ENCODE measurements at places on chromosomes 12 and 14. TPM values are rescaled to one million over a fixed set of nuclear protein-coding genes. Genes with fewer than 3 reads are reported as not detected.

GRCh38 chr12:127107744-127108143 is 1159.2 kb upstream of the TMEM132C start:
- DNase-seq = no peak
- no peak overlapping the region for H3K4me3 ChIP-seq
- no peak overlapping the region for H3K27ac ChIP-seq
- H3K36me3 ChIP-seq = no peaks in the 10 kb centered on the region
- H3K27me3 ChIP-seq = no peaks in the 10 kb centered on the region

GRCh38 chr14:54698966-54699530 is 132.1 kb downstream of the SAMD4A start:
- H3K36me3 ChIP-seq = no peaks in the 10 kb centered on the region
- no peak overlapping the region for H3K27ac ChIP-seq
- no peaks in the 10 kb centered on the region for H3K27me3 ChIP-seq
- no peak overlapping the region for H3K4me3 ChIP-seq

- no peak overlapping the region for H3K27ac ChIP-seq
- no peaks in the 10 kb centered on the region for H3K4me1 ChIP-seq
- H3K36me3 ChIP-seq = no peaks in the 10 kb centered on the region
- no peaks in the 10 kb centered on the region for H3K27me3 ChIP-seq
These were observed 251.5 kb upstream of the DCN start for GRCh38 chr12:91434081-91434480.

DNA sequence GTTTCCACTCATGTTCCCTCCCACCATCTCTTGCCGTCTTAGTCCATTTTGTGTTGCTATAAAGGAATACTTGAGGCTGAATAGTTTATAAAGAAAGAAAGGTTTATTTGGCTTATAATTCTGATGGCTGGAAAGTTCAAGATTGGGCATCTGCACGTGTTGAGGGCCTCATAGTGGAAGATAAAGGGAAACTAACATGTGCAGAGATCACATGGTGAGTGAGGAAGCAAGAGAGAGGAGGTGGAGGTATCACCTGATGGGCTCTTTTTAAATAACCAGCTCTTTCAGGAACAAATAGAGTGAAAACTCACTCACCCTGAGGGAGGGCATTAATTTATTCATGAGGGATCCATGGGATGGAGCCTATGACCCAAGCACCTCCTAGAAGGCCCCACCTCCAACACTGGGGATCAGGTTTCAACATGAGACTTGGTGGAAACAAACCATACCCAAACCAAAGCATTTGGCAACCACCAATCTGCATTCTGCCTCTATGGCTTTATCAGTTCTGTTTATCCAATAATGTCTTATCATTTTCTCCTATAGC is 29.5 kb downstream of the MYO1H start:
- no peaks in the 10 kb centered on the region for H3K4me1 ChIP-seq
- DNase-seq = no peak
- H3K27me3 ChIP-seq = no peaks in the 10 kb centered on the region
- no peak overlapping the region for H3K27ac ChIP-seq
- no peak overlapping the region for H3K4me3 ChIP-seq

Gene UBE3B
- 38.4 TPM for total RNA-seq

Gene RNASE7
- total RNA-seq = not detected
